ENCODE measurements at places on chromosomes 12 and 14.

- no peak for DNase-seq
Observed at GRCh38 chr12:108379823-108380222, 40.7 kb upstream of the CMKLR1 start.

GRCh38 chr12:9646794-9647781, 22.4 kb upstream of the CLEC2D start:
- no peak for DNase-seq

DNA sequence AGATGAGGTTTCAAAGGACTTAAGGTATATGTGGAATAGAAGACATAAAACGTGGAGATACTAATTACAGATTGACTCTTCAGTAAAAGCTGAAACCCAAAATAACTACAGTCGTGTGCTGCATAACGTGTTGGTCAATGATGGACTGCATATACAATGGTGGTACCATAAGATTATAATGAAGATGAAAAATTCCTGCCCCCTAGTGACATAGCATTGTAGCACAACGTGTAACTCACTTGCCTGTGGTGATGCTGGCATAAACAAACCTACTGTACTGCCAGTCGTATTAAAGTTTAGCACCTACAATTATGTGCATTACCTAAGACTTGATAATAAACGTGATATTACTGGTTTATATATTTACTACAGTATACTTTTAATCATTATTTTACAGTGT, 150.3 kb downstream of the LRRK2 start:
- DNase-seq: no peak

DNA sequence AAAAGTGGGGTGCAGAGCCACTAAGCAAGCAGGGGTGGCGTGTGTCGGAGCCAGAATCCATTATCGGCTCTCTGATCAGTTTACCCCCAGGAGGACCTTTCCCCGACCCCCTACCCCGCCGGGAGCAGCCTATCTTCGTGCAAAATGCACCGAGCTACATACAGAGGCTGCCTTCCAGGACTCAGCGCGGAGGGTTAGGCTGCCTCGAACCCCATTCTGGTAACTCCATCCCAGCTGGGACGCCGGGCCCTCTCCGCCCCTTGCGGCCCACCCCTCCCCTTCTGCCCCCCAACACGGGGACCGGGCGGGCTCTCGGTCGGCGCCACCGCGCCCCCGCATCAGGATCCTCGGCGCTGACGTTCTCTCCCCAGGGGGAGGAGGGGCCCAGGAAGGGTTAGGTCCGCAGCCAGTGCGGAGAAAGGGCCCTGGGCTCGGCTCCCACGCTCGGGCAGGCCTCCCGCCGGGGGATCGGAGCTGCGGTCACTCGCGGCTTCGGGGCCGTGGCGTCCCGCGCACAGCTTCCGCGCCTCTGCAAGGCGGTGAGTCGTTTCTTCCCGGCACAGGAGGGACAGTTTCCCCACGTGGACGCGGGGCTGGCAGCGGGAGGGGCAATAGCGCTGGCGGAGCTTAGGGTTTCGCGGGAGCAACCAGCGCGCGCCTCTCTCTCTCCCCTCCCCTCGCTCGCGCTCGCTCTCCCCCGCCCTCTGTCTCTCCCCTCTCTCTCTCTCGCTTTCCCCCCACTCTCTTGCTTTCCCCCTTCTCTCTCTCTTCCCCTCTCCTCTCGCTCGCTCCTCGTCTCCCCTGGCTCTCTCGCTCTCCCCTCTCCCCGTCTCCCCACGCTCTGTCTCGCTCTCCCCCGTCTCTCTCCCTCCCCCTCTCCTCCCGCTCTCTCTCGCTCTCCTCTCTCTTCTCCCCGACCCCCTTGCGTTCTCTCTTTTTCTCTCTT, 12.5 kb upstream of the MAP3K9 start:
- no peak for DNase-seq

DNA sequence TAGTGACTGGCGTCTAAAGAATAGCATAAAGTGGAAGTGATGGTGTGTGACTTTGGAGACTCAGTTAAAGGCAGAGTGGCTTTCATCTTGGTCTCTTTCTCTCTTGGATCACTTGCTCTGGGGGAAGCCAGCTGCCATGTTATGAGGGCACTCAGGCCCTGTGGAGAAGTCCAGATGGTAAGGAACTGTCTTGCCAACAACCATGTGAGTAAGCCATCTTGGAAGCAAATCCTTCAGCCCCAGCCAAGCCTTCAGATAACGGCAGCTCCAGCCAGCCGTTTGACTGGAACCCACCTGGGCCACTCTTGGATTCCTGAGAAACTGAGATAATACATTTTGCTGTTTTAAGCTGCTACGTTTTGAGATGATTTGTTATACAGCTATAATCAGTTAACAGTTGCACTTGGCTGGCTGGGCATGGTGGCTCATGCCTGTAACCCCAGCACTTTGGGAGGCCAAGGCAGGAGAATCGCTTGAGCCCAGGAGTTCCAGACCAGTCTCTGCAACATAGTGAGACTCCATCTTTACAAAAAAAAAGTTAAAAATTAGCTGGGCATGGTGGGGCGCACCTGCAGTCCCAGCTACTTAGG, 7.7 kb upstream of the LRRC23 start:
- no peak for DNase-seq

DNA sequence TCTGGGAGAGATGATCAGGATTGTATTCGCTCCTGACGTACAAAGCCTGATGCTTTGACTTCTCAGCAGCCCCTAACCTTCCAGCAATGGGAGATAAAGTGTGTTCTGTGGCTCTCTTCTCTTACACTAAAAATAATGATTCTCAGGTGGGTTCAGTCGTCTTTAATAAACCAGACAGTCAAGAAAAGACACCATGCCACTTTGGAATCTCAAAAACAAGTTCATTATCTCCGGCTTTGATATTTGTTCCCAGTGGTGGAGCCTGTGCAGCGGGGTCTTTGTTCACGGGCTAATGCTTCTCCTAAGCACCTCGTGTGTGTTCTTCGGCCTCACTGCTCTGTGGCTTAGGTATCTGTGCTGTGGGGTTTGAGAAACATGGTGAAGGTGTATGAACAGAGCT, 1.6 kb downstream of the ACVR1B start:
- DNase-seq: no peak

DNA sequence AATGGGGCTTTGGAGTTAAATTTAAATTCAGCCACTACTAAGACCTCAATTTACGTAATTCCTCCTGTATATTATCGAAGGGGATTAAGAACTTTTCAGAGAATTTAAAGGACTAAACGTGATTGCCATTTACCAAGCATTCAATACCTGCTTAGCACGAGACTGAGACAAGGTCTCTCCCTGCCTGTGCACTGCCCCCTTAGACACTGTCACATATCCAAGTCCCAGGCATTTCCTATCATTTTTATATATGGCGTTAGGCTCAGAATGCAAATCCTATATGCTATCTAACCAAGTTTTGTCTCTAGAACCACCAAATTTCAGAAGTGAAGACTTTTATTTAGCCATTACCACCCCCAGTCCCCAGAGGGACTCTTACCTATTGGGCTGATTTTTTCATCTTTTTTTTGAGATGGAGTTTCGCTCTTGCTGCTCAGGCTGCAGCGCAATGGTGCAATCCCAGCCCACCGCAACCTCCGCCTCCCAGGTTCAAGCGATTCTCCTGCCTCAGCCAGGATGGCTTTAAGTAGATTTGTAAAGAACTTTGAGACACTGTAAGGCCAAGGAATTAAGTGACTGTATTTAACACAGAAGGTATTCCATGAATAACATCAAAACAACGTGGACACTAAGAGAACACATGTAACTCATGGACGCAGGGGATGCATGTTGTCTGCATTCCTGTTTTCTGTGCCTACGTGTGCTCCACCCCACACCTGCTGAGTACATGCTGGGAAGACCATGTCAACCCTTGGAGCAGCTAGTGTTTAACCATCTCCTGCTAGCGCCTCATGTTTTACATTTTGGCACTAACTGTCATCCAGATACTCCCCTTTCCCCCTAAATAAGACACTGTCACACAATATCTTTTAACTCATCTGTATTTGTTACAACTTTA, 6.4 kb downstream of the HSP90AA1 start:
- no peak for DNase-seq

DNA sequence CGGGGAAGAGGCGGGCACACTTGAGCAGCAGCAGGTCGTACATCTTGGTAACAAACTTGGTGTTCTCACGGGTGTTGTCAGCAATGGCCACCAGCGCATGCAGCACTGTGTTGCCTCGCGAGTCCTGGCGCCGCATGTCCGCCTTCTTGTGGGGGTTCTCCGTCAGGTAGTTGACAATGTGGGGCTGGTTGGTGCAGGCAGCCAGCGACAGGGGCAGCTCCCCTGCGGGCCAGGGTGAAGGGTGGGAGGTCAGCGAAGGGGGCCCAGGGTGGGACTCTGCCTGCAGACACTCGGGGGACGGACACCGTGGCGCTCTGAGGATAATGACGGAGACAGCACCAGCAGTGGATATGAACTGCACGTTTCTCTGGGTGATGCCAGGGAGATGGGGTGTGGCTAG, 34.5 kb downstream of the TRPV4 start:
- no peak for DNase-seq

DNA sequence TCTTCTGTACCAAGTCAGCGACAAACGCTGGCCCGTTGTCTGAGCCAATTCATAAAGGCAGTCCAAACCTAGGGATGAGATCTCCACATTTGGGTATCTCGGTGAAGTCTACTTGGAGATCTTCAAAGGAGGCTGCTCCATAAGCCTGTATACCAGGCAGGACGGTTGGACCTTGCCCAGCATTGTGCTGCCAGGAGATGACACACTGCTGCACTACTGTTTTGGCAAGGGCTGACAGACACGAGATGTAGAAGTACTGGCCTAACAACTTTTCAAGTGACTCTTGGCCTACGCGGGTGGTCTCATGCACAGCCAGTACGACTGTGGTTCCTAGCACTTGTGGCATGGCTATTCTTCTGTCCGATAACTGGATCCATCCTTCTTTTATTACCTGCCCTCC, 135.3 kb downstream of the SLC38A6 start:
- no peak for DNase-seq

GRCh38 chr12:57498571-57498970, 10.7 kb downstream of the MARS1 start:
- no peak for DNase-seq

DNA sequence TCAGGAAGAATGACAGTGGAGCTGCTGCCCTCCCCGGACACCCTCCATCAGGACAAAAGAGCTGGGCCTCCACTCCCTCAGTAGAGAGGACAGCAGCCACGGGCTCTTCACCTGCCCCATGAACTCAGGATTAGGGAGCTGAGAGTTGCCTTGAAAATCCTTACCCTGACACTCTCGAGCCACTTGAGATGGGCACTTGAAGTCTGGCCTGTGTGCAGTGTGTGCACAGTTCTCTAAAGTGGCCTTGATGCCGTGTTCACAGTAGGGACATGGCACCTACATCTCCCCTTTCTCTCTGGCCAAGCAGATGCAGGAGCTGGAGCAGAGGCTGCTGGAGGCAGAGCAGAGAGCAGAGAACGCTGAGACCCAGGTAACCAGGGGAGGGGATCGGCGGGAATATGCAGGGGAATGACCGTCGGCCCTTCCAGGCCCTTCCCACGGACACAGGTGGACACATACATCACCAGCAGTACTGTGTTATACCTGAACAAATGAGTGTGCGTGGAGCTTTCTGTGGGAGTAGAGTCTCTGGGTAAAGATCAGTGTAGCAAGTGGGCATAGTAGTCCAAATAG, 22.5 kb downstream of the PLEKHH1 start:
- DNase-seq: no peak

- DNase-seq: no peak
Observed at GRCh38 chr14:26605602-26606001, 7.8 kb upstream of the NOVA1 start.

GRCh38 chr14:76808011-76808410, 4.7 kb downstream of the ANGEL1 start:
- no peak for DNase-seq

DNA sequence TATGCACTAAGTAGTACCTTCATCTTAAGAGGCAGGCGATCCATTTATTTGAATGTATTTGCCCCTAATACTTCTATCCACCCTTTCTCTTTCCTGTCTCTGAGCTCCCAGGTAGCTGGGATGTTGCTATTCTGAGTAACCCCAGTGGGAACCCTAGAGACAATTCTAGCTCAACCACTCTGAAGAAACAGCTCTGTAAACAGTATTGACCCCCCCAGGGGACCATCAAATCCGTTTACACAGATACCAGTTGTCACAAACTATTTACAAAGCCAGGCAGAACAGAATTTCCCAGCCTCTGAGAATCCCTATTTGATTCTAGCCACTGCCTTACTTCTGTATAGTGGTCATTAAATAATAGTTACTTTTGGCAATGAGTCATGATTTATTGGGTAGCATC, 64.9 kb downstream of the MIPOL1 start:
- no peak for DNase-seq

DNA sequence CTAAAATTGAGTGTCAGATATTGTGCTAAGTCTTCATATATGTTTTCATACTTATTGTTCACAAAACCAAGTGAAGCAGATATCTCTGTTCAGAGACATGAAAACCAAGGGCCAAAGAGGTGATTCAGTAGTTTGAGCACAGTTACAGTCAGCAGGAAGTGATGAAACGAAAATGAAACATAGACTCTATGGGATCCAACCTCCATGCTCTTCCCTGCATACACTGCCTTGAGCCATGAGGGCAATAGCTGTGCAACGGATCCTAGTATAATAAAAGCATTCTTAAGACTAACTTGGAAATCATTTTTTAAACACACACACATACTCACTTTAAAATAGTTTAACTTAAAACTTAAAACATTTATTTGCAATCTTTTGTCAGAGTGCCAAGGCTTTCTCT, 27.9 kb downstream of the ESR2 start:
- DNase-seq: peak; percentile 4

DNA sequence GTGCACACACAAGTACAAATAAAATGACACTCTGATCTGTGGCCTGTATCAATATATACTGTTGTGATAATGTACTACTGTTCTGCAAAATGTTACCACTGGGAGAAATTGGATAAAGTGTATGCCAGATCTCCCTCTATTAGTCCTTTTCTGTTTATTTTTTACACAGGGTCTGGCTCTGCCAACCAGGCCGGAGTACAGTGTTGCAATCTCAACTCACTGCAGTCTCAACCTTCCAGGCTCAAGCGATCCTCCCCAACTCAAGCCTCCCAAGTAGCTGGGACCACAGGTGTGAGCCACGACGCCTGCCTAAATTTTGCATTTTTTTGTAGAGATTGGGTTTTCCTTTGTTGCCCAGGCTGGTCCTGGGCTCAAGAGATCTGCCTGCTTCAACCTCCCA, 1.9 kb downstream of the NT5DC3 start:
- no peak for DNase-seq

GRCh38 chr12:100959481-100959880, 164.9 kb downstream of the ANO4 start:
- no peak for DNase-seq

GRCh38 chr12:127401005-127401404, 866.0 kb upstream of the TMEM132C start:
- DNase-seq: peak; percentile 53

- no peak for DNase-seq
Observed at GRCh38 chr12:115383668-115384067, 699.7 kb upstream of the TBX3 start.

- DNase-seq: no peak
Observed at GRCh38 chr12:117208206-117208605, 17.9 kb upstream of the FBXO21 start.
